ENCODE measurements at places on chromosomes 12 and 14.

- DNase-seq = no peak
Observed at GRCh38 chr12:46458500-46459102, 86.0 kb upstream of the SLC38A2 start.

- no peak for DNase-seq
Observed at GRCh38 chr14:98957211-98958047, 314.6 kb downstream of the BCL11B start.

GRCh38 chr12:63853978-63854377 is 9.5 kb downstream of the SRGAP1 start:
- no peak for DNase-seq

GRCh38 chr12:80157645-80158044 is 58.3 kb downstream of the OTOGL start:
- no peak for DNase-seq

DNA sequence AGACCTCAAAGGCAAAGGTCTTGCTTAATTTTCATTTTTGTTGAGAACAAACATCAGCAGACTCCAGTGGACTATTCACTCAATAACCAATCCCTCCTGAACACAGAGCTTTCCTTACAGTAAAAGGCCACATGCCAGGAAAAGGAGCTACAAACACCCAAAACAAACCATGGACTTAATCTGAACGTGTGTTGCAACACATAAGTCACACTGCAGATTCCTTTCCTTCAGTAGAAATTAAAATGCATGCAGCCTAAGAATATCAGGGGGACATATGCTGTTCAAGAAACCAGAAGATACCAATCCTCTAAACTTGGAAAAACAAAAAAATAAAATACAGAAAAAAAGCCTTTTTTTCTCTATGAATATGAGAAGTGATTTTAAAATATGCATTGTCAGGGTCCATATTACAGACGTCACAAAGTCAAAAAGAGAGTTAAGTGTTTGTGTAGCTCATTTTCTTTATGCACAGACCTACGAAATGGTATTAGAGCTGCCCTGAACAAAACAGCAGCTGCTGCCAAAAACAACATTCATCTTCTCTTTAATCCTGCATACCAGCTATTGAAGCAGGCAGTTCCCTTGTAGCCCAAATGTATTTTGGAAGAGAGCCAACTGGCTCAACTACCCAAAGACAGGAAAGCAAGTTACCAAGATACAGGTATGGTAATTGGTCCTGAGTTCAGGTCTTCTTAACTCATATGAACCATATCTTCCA is 26.2 kb downstream of the KITLG start:
- no peak for DNase-seq

GRCh38 chr14:37936971-37937370 is 270.7 kb upstream of the SSTR1 start:
- no peak for DNase-seq

- no peak for DNase-seq
Observed at GRCh38 chr12:15770021-15770420, 19.2 kb downstream of the EPS8 start.
